ENCODE measurements at places on chromosomes 11 and 22. TPM values are rescaled to one million over a fixed set of nuclear protein-coding genes. Genes with fewer than 3 reads are reported as not detected.

SYT12 gene
- not detected for total RNA-seq

OR52H1 gene
- not detected for total RNA-seq

FAM180B gene
- not detected for total RNA-seq

MRTFA gene
- 40.0 TPM for total RNA-seq

LRRC32 gene
- 24.5 TPM for total RNA-seq

HEPN1 gene
- total RNA-seq: not detected

SEPTIN3 gene
- 0.36 TPM for total RNA-seq

OR51B5 gene
- total RNA-seq: not detected

NRXN2 gene
- total RNA-seq: 0.07 TPM

PHOX2A gene
- not detected for total RNA-seq

DNA sequence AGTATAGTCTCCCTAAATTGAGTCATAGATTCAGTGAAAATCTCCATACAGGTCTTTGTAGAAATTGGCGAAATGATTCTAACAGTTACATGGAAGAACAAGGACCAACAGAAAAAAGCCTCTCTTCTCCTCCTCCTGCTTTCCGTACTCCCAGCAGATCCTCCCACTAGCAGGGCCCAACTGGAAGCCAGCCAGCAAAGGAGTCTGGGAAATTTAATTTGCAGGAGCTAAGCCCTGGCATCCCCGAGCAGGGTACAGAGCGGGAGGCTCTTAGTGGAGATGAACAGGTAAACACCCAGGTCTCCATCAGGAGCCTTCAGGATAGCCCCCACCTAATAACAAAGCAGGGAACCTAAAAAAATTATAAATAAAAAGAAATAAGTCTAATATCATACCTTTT lies 1473.8 kb downstream of the TBC1D22A start:
- H3K36me3 ChIP-seq: no peaks in the 10 kb centered on the region
- no peak for DNase-seq
- H3K27me3 ChIP-seq: no peaks in the 10 kb centered on the region
- no peak overlapping the region for H3K27ac ChIP-seq
- H3K4me1 ChIP-seq: no peaks in the 10 kb centered on the region

- H3K27me3 ChIP-seq: peaks cover 6% of the 10 kb centered on the region
- DNase-seq: no peak
- peaks cover 2% of the 10 kb centered on the region for H3K4me1 ChIP-seq
- no peaks in the 10 kb centered on the region for H3K36me3 ChIP-seq
- H3K27ac ChIP-seq: no peak overlapping the region
Observed at GRCh38 chr11:30257058-30257457, 26.2 kb downstream of the FSHB start.

- no peaks in the 10 kb centered on the region for H3K27me3 ChIP-seq
- H3K4me1 ChIP-seq: no peaks in the 10 kb centered on the region
- no peak overlapping the region for H3K27ac ChIP-seq
- H3K4me3 ChIP-seq: no peak overlapping the region
- H3K36me3 ChIP-seq: no peaks in the 10 kb centered on the region
Observed at GRCh38 chr11:110479108-110480101, 49.7 kb downstream of the FDX1 start.

- H3K27ac ChIP-seq: no peak overlapping the region
- H3K4me1 ChIP-seq: no peaks in the 10 kb centered on the region
- H3K36me3 ChIP-seq: no peaks in the 10 kb centered on the region
- no peaks in the 10 kb centered on the region for H3K27me3 ChIP-seq
- no peak overlapping the region for H3K4me3 ChIP-seq
Observed at GRCh38 chr11:11513422-11513821, 108.4 kb downstream of the GALNT18 start.

- H3K36me3 ChIP-seq: peaks cover 14% of the 10 kb centered on the region
- no peaks in the 10 kb centered on the region for H3K27me3 ChIP-seq
- H3K4me3 ChIP-seq: no peak overlapping the region
- peaks cover 36% of the 10 kb centered on the region for H3K4me1 ChIP-seq
- peak overlapping the region; percentile 18 for H3K27ac ChIP-seq
Observed at GRCh38 chr11:64799623-64800302, 3.3 kb downstream of the MAP4K2 start.

GRCh38 chr11:39668640-39669039 lies 1790.8 kb downstream of the LRRC4C start:
- no peaks in the 10 kb centered on the region for H3K36me3 ChIP-seq
- H3K4me1 ChIP-seq: no peaks in the 10 kb centered on the region
- H3K27me3 ChIP-seq: no peaks in the 10 kb centered on the region
- H3K27ac ChIP-seq: no peak overlapping the region

GRCh38 chr11:117824571-117825537 lies at the start of gene FXYD2:
TSS of gene FXYD2 (minus strand) at chr11:117824744. CDS start at chr11:117824678, 66 bp downstream.
- H3K36me3 ChIP-seq: no peaks in the 10 kb centered on the region
- H3K4me3 ChIP-seq: peak within 1 kb of the TSS; percentile 54
- H3K27me3 ChIP-seq: no peaks in the 10 kb centered on the region
- H3K4me1 ChIP-seq: peaks cover 81% of the 10 kb centered on the region
- H3K27ac ChIP-seq: peak within 1 kb of the TSS; percentile 89

DNA sequence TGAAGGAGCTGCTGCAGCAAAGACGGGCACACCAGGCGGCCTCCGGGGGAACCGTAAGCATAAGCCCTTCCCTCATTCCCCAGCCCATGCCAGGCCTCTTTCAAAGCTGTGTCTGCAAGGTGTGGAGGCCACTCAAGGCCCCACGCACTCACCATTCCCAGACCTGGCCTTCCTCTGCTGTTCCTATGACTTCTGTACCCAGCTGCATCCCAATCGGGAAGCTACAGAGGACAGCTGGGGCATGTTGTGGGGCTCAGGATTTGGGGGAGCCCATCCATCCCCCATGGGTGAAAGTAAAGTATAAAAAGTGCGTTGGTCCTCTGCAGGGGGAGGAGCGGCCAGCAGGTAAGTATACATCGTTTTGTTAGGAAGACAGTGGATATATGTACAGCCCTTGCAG lies 2.2 kb downstream of the POU2AF3 start:
- no peaks in the 10 kb centered on the region for H3K4me1 ChIP-seq
- H3K27ac ChIP-seq: no peak overlapping the region
- no peak overlapping the region for H3K4me3 ChIP-seq
- no peaks in the 10 kb centered on the region for H3K36me3 ChIP-seq
- no peak for DNase-seq

DNA sequence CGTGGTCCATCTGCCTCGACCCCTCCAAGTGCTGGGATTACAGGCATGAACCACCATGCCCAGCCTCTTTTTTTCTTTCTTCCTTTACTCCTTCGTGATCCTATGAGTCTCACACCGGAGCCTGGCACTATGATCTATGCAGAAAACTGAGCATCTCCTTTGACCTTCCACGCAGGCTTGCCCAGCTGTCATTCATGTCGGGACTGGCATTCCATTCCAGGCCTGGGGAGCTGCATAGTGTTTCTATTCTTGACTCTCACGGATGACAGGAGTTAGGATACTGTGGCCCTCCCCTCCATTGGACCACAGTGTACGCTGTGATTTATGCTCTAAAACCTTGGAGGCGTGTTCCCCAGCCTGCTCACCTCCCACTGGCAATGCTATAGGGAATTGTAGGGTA lies 611.8 kb downstream of the BRD1 start:
- H3K36me3 ChIP-seq: no peaks in the 10 kb centered on the region
- peaks cover 27% of the 10 kb centered on the region for H3K27me3 ChIP-seq
- H3K27ac ChIP-seq: no peak overlapping the region
- no peak overlapping the region for H3K4me3 ChIP-seq

- no peak overlapping the region for H3K4me3 ChIP-seq
- H3K27me3 ChIP-seq: peaks cover 5% of the 10 kb centered on the region
- H3K36me3 ChIP-seq: no peaks in the 10 kb centered on the region
- peaks cover 21% of the 10 kb centered on the region for H3K4me1 ChIP-seq
- DNase-seq: no peak
Observed at GRCh38 chr11:60947700-60948099, 4.3 kb downstream of the SLC15A3 start.

DNA sequence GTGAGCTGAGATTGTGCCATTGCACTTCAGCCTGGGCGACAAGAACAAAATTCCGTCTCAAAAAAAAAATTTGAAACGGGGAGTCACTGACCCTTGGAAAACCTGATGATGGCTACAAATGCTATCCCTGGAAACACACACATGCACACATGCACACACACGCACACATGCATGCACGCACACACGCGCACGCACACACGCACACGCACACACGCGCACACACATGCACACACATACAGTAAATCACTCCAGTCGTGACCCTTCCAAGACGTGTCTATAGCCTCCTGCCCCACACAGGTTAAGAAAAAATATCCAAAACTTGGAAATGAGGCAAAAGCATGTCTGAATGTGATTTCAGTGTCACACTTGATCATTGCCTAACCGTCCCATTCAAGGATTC lies 6.7 kb upstream of the CPT1A start:
- H3K36me3 ChIP-seq: no peaks in the 10 kb centered on the region
- H3K4me3 ChIP-seq: no peak overlapping the region
- H3K27me3 ChIP-seq: peaks cover 13% of the 10 kb centered on the region
- DNase-seq: no peak
- H3K4me1 ChIP-seq: peaks cover 9% of the 10 kb centered on the region

- H3K4me1 ChIP-seq: peaks cover 13% of the 10 kb centered on the region
- H3K27me3 ChIP-seq: no peaks in the 10 kb centered on the region
- H3K4me3 ChIP-seq: no peak overlapping the region
- DNase-seq: no peak
- H3K27ac ChIP-seq: peak overlapping the region; percentile 37
Observed at GRCh38 chr22:29291215-29291614, 15.2 kb upstream of the GAS2L1 start.

GRCh38 chr11:46520971-46521745 lies 72.7 kb downstream of the AMBRA1 start:
- H3K27me3 ChIP-seq: no peaks in the 10 kb centered on the region
- H3K4me3 ChIP-seq: no peak overlapping the region
- peaks cover 9% of the 10 kb centered on the region for H3K4me1 ChIP-seq

- H3K27ac ChIP-seq: no peak overlapping the region
- no peak overlapping the region for H3K4me3 ChIP-seq
- no peaks in the 10 kb centered on the region for H3K36me3 ChIP-seq
- H3K27me3 ChIP-seq: no peaks in the 10 kb centered on the region
- no peak for DNase-seq
Observed at GRCh38 chr22:24526191-24526590, 28.7 kb downstream of the GUCD1 start.

DNA sequence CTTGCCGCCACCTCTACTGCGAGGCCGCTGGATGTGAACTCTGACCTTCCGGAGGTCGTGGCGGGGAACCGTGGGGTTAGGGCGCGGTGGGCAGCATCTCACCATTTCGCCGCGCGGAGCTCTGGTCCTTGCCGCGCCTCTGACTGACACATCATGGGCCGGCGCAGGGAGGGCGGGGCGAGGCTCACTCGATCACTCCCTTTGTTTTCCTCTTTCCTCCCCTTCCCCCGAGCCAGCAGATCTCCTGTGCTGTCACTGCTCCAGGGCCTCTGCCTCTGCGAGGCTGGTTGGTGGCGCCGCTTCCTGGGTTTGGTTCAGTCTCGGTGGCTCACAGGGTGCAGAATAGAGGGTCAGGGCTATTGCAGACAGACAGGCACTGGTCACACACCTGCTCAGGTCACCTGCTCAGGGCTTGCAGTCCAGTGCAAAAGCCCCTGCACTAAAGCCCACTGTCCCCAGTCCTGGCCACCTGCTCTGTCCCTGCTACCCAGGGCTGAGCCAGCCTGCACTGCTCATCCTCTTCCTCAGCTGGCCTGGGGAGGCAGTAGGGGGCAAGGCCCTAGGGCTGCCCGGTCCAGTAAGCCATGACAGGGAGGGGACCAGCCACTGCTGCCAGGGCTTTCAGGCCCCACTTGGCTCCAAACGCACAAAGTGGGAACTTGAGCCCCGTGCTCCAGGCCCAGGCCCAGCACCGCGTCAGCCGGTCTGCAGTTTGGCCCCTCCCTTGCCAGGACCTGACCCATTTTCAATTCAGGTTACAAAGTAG lies 36.2 kb downstream of the PISD start:
- H3K36me3 ChIP-seq: peaks cover 14% of the 10 kb centered on the region
- H3K4me3 ChIP-seq: no peak overlapping the region
- no peak for DNase-seq
- H3K27ac ChIP-seq: peak overlapping the region; percentile 77
- H3K27me3 ChIP-seq: no peaks in the 10 kb centered on the region

- H3K27ac ChIP-seq: no peak overlapping the region
- DNase-seq: no peak
- H3K4me3 ChIP-seq: no peak overlapping the region
- no peaks in the 10 kb centered on the region for H3K36me3 ChIP-seq
- H3K27me3 ChIP-seq: no peaks in the 10 kb centered on the region
Observed at GRCh38 chr11:92670308-92670890, 299.1 kb upstream of the MTNR1B start.
